ENCODE measurements at places on chromosomes 1 and 21. TPM values are rescaled to one million over a fixed set of nuclear protein-coding genes. Genes with fewer than 3 reads are reported as not detected.
A peak's percentile ranks its signal among the peaks of the same experiment; 100 is the strongest.

GRCh38 chr1:209960926-209961325 is 22.9 kb downstream of the SYT14 start:
- DNase-seq = no peak

The FAAH gene
- total RNA-seq = not detected

The MARCKSL1 gene
- 34.7 TPM for total RNA-seq

The CD244 gene
- total RNA-seq = not detected

The AADACL4 gene
- not detected for total RNA-seq

- DNase-seq = no peak
Observed at GRCh38 chr1:227869851-227870305, 54.4 kb downstream of the PRSS38 start.

DNA sequence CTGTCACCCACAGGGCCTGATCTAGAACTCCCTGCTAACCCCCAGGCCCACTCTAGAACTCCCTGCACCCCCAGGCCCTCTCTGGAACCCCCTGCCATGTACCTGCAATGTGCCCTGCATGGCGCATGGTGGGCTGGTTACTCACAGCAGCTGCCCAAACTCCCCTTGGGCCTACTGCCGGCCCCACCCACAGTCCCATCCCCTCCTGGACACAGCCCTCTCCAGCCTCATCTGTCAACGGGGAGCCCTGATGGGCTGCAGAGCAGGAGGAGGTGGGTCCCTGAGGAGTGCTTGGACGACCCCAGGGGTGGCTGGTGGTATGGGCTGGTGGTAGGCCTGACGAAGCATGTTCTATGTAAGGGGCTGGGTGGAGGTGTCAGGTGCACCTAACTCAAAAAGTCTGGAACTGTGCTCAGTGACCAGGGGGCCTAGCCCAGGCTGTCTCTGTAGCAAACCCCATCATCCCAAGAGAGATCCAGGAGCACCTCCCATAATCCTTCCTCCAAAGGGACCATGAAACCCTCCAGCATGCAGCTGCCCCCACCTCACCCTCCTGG is 19.0 kb upstream of the PRSS38 start:
- DNase-seq = no peak

The UBE2U gene
- total RNA-seq = not detected

- no peak for DNase-seq
Observed at GRCh38 chr1:229643996-229644745, 18.1 kb downstream of the URB2 start.

The KRTAP19-7 gene
- not detected for total RNA-seq

The NECAP2 gene
- total RNA-seq = 85.1 TPM

- DNase-seq = no peak
Observed at GRCh38 chr1:211503542-211503941, 11.6 kb upstream of the RD3 start.

DNA sequence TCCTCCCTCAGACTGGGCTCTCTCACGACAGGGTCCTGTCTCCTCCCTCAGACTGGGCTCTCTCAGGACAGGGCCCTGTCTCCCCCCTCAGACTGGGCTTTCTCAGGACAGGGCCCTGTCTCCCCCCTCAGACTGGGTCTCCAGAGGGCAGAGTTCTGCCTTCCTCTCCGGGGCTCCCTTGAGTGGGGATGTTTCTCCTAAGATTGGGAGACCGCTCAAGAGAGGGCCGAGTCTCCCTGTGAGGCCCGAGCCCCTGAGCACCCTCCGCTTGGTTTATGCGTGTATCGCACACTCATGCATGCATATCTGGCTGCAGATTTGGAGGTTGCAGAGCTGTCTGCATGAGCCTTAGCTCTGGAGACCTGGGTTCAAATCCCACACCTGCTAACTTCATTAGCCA is 39.3 kb upstream of the CSF3R start:
- no peak for DNase-seq

The C1orf232 gene
- not detected for total RNA-seq

GRCh38 chr21:41764558-41765419 is 2.1 kb downstream of the RIPK4 start:
- DNase-seq = no peak

The MFSD2A gene
- total RNA-seq = 5.7 TPM

GRCh38 chr1:234214911-234215892 is 158.1 kb upstream of the COA6 start:
- no peak for DNase-seq

The ZBTB18 gene
- total RNA-seq = 16.0 TPM

The KCNH1 gene
- total RNA-seq = 0.54 TPM

DNA sequence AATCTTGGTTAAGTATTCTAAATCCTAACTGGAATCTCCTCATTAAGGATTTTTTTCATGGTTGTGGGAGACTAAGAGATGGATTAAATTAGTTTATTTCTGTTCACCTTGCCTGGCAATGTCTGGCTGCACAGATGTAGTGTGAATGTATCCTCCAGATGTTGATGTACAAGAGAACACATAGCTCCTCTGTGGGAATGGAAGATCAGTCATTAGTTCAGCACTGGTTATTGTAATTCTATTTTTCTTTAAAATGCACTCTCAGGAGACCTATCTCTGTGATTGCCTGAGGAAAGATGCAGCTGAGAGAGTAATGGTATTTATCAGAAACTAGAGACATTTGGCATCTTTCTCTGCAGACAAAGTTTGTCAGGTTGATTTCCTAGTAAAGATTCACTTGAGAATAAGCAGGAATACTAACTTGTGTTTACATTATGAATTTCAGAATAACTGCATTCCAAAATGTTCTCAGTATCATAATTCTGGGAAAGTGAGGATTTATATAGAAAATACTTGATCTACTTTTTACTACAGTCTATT is 178.6 kb downstream of the GIPC2 start:
- DNase-seq = no peak

The KLHDC8A gene
- total RNA-seq = not detected

The OR2G6 gene
- not detected for total RNA-seq

The FMO4 gene
- 0.36 TPM for total RNA-seq

The CFHR1 gene
- total RNA-seq = not detected

The TBX15 gene
- total RNA-seq = not detected

DNA sequence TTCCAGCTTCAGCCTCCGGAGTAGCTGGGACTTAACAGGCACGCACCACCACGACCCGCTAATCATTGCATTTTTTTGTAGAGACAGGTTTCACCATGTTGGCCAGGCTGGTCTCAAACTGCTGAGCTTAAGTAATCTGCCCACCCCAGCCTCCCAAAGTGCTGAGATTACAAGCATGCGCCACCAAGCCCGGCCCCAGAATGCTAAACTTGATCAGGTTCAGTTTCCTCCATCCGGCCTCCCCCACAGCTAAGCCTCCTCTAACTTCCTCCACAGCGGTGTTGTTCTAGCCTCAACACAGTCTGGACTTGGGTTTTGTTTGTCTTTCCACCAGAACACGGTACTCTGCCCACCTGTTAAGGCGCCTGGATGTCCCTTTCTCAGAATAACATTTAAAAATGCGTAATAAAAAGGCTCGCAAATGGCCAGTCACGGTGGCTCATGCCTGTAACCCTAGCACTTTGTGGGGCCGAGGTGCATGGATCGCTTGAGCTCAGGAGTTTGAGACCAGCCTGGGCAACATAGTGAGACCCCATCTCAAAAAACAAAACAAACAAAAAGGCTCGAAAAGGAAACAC is 2.4 kb downstream of the PARP1 start:
- no peak for DNase-seq

DNA sequence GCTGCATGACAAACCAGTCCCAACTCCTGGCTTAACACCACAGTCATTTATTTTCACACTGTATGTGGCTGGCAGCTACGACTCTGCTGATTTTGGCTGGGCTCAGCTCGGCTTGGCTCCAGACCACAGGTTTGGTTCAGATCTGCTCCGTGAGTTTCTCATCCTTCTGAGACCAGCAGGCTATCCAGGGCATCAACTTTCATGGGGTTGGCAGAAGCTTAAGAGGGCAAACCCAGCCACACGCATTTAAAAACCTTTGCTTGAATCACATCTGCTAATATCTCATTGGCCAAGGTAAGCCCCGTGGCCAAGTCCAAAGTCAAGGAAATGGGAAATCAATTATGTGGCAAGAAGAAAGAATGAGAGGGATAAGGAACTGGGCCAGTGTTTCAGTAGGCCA is 574.2 kb downstream of the MATN1 start:
- DNase-seq = no peak

The PSEN2 gene
- total RNA-seq = 20.0 TPM

DNA sequence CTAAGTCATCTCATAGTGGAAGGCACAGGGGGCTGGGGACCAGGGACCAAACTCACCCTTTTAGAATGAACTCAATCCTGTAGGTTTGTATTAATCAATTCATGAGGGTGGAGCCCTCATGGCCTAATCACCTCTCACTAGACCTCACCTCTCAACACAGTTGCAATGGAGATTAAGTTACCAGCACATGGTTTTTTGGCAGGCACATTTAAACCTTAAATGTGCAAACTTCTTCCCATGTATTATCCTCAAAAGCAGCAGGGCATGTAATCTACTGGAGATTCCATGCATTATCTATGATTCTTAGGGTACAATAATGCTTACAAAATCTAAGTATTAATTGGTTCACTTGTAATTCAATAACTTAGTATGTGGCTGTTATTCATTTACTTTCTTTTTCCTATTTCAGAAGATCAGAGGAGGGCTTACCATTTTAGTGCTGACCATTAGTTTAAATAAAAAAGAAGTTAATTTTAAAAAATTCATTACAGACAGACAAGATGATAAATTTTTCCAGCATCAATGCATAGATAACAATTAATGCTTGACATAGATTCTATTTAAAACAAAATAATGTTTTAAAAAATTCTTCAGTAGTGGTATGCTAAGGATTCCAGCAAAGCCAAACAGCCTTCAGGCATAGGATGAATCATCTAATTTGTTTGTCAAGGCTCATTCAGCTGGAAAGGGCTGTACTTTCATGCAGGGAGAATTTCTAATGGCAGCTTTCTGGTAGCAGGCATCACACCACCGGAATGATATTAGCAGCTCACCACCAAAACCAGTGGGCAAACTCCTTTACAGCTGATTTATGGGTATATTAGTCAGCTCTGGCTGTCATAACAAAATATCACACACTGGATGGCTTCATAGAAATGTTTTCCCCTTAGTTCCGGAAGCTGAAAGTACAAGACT is 124.6 kb upstream of the ZNF648 start:
- peak; percentile 47 for DNase-seq

Measured in IMR-90 (cell line).